Thymus (tissue), 14 donors: ENCODE measurements at places on chromosomes 3 and 15. TPM values are rescaled to one million over a fixed set of nuclear protein-coding genes. Genes with fewer than 3 reads are reported as not detected.

The MORC1 gene
- polyA plus RNA-seq = 0.27 TPM

The NOX5 gene
- polyA plus RNA-seq = 0.66 TPM

The AGBL1 gene
- polyA plus RNA-seq = 0.02 TPM

The EPHA3 gene
- 0.73 TPM for polyA plus RNA-seq

The WDR73 gene
- 22.4 TPM for polyA plus RNA-seq

The MUC13 gene
- 0.46 TPM for polyA plus RNA-seq

The SLC22A14 gene
- 0.21 TPM for polyA plus RNA-seq

The MYO1E gene
- polyA plus RNA-seq = 59.8 TPM

The SEC61A1 gene
- polyA plus RNA-seq = 79.7 TPM

The CD200 gene
- polyA plus RNA-seq = 23.5 TPM

The CRTC3 gene
- 17.9 TPM for polyA plus RNA-seq

The IMP3 gene
- polyA plus RNA-seq = 97.3 TPM

The ADAMTSL3 gene
- 0.39 TPM for polyA plus RNA-seq
